GM12864 (cell line): ENCODE measurements at places on chromosomes 13 and 19.

GRCh38 chr13:48448285-48448958 lies 35.5 kb upstream of the LPAR6 start:
- no peak for DNase-seq

DNA sequence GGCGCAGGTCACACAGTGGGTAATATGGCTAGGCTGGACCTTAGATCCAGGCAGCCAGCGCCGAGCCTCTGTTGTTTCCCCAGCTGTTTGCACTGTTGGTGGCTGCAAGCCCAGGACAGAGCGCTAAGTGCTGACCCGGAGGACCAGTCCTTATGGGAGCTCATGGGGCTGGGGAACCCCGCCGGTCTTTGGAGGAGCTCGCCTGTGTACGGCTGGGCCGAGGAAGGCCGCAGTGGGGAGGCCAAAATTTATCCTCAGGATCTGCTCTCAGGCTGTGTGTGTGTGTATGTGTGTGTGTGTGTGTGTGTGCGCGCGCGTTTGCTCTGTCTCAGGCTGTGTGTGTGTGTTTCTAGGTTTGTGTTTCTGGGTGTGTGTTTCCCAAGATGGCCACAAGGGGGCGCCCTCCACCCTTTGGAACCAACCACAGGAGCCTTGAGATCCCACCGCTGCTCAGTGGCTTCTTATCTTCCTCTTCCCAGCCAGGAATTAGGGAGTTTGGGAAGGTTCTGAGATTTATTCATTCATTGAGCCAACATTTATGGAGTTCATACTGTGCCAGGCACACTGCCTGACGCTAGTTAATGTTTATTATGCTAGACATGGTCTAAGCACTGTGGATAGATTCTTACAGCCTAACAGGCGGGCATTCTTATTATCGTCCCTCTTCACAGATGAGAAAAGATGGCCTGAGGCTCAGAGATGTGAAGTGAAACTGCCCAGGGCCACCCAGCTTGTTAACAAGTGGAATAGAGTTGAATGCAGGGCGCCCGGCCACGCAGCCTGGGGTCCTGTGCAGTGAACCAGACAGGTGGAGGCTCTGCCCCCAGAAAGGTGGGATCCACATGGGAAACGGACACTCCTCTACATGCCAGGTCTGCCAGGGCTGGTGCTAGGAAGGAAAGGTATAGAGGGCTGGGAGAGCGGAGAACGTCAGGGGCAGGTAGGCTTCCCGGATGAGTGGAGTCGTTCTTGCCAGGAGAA lies 13.0 kb downstream of the PGLYRP1 start:
- DNase-seq: no peak

- no peak for DNase-seq
These were observed 36.8 kb downstream of the NFIX start for GRCh38 chr19:13031917-13032623.

DNA sequence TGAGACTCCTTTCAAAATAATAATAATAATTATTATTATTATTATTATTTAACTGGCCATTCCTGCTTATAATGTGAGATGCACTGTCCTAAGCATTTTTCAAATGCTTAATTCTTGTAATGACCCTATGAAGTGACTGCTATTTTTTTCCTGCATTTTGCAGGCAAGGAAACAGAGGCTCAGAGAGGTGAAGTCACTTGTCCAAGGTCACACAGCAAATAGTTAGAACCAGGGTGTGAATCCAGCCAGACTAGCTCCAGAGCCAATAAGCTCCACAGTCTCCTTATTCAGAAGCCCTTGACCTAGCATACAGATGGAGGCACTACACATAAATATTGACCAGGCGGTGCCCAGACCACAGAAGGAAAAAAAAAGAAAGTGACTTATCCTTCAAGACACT lies 77.5 kb upstream of the CACNA1A start:
- no peak for DNase-seq

DNA sequence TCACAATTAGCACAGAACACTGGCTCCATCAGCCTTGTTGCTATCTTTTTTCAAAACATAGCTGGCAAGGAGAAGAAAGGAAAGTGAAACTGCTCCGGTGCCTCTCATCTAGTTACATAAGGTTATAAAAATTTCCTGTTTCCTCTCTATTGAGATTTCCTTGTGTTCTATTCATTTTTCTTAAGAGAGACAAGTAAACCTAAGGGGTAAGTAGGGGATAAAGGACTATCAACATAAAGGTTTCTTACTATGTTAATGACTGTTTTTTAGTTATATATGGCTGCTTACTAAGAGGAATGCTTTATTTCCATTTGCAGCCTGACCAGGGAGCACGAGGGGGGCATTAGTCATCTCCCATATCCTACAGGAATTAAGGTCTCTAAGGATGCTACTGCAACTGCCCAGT lies 73.2 kb upstream of the MLNR start:
- DNase-seq: no peak

GRCh38 chr13:75071796-75072195 lies 410.2 kb downstream of the TBC1D4 start:
- DNase-seq: no peak

DNA sequence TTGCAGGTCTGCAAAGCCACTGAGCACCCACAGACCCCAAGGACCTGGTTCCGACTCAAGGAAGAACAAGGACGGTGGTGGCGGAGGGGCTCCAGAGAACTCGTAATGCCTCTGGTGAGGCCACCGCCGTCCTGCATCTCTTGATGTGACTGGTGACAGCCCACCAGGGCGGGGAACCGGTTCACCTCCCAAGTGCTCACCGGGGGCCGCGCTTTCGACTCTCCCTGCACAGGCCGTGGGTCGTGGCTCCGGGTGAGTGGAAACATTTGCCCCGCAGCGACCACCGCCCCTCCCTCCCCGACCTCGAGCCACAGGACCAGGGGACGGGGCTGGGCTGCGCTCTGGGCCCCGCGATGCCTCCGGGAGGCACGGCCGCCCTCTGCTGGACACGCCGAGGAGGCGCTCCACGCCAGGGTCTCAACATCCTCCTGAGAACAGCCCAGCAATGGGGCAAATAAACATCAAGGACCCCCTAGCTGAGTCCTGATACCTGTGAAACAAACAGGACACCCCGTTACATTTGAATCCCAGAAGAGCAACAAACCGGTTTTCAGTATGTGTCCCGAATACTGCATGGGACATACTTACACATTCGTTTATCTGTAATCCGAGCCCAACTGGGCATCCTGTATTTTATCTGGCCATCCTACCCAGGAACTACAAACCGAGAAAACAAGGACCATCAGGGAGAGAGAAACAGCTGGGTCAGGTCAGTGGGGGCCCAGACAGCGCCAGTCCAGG lies 3.9 kb upstream of the PLPP2 start:
- DNase-seq: no peak

DNA sequence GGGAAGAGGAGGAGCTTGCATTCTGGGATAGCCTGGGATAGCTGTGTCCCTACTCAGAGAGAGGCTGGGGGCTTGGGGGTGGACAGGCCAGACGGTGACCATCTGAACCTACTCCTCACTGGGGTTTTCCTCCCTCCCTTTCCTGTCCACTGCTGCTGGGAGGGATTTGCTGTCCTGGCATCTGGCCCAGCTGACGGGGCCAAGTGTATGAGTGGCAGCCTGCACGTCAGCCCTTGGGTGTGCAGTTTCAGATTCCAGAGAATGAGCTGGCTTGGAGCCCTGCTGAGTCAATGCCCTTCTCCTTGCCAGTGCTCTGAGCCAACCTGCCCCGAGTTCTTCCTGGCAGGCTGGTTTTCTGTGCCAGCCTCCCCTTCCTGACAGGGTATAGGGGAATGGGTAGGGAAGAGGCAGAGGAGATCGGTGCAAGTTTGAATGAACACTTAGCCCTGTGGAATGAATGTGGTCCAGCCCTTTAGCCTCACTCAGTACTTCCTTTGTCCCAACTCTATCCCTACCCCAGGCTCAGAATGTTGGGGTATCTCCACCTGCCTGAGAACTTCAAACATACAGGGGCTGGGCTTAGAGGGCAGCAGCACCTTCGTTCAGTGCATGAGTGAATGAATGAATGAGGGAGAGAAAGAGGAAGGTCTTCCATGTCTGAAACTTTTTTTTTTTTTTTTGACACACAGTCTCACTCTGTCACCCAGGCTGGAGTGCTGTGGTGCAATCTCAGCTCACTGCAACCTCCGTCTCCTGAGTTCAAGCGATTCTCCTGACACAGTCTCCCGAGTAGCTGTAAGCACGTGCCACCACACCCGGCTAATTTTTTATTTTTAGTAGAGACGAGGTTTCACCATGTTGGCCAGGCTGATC lies 1.8 kb upstream of the ANGPTL4 start:
- DNase-seq: no peak

DNA sequence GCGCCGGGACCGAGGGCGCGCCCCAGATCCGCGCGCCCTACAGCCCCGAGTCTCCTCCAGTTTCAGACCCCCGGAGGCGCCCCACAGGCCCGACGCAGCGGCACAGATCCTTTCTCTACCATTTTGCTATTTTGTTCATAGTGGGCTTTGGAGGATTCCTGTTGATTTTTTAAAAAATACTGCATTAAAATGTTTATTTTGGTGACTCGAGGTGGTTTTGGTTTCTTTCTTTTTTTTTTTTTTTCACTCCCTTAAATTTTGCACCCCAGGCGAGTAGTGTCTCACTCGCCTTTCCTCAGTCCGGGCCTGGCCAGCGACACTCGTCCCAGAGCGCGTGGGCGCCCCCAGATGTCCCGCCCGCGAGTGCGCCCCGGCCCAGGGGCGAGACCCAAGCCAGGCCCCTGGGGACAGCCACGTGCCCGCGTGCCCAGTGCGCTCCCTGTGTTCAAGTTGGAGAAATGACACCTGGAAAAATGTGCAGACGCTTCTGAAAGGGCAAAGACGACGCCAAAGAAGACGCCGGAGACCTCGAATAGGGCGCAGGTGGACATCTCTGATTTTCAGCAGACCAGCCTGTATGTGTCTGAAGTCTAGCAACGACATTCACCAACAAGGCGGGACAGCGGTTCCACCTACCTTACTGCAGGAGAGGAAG lies 471 bp upstream of the INSR start:
- no peak for DNase-seq

DNA sequence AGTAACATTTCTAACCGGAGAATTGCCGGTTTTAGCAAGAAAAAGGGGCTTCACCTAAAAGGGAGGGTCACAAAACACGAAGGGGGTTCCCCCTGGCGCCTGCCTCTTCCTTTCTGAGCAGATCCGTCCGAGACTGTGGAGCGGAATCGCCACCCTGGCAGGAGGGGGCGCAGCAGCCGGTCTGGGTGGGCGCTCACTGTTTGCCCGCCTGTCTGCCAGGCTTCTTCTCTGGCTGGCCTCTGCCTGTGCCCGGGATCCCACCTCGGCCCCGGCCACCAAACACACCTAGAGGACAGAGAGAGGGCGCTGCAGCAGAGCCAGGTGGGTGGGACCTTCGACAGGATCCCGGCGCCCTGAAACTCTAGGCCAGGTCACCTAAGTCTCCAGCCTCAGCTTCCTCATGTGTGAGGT lies 15.6 kb downstream of the LSM4 start:
- no peak for DNase-seq

GRCh38 chr19:18430417-18431144 lies 7.4 kb downstream of the ISYNA1 start:
- DNase-seq: no peak

DNA sequence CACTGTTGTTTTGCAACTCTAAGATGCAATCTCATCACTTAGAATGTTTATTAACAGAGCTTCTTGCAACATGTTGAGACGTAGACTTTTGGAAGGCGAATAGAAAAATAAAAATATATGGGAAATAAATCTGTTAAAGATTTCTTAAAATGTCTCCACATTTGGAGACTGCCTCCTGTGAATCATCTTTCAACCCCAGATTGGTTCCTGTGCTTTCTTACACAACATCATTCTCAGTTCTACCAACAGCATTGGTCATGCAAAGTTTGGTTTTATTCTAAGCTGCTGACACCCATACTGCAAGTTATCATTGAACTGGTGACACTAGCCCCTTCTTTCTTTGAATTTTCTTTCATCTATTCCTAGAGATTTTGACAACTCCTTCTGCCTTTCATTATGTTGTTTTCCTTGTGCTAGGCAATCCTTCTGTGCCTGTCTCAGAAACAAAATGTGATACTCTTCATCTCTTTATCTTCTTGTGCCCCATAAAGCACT lies 1.6 kb upstream of the IGFL3 start:
- no peak for DNase-seq

- DNase-seq: no peak
These were observed 114.6 kb downstream of the KDM4B start for GRCh38 chr19:5083547-5083965.

DNA sequence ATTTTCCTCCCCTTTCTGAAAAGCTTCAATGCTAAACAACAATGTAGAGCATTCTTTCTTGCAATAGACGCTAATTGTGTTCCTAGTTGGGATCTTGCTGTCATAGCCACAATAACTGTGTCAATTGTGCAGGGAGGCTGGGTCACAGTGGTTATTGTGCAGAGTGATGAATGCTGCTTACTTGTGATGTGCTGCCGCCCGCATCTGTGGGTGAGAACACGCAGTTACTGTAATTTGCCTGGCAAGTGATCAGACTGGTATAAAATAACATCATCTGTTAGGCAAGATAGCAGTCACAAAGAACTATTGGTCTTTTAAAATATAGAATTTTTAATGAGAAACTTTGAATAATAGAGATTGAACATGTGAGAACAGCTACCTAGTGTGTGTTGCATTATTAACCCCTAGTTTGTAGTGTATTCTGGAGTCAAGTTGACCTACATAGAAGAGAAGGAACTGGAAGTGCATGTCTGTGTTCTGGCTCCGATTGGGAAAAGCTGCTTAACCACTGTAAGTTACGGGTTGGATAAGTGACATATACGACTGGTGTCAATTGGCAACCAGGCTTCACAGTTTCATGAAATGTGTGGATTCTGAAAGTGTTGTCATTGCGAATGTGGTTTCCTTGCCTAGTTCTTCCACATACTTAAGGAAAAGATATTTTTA lies 43.6 kb downstream of the SLAIN1 start:
- DNase-seq: no peak

DNA sequence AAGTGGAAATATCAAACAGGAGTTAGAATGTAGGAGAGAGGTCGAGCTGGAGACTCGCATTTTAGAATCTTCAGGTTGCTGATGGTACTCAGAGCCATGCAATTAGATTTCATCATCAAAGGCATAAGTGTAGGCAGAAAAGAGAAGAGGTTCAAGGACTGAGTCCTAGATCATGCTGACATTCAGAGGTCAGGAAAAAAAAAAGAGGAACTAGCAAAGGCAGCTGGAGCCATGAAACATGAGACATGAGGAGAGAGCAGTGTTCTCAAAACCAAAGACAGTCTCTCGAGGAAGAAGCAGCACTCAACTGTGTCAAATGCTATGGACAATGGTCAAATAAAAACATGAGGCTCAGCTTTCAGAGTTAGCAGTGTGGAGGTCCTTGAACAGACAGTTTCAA lies 12.4 kb upstream of the TPP2 start:
- no peak for DNase-seq

- no peak for DNase-seq
These were observed 21.2 kb downstream of the C2CD4C start for GRCh38 chr19:387777-388176.

GRCh38 chr13:51981355-51981754 lies 29.9 kb downstream of the ATP7B start:
- no peak for DNase-seq

- DNase-seq: peak; percentile 82
These were observed 107.5 kb downstream of the KLF12 start for GRCh38 chr13:74026753-74027152.

- no peak for DNase-seq
These were observed 27.1 kb upstream of the SLC7A9 start for GRCh38 chr19:32896516-32897214.

- no peak for DNase-seq
These were observed 2.3 kb downstream of the ZNF780A start for GRCh38 chr19:40088299-40089047.

- DNase-seq: no peak
These were observed 46.3 kb downstream of the IRS2 start for GRCh38 chr13:109740121-109740520.

GRCh38 chr13:84741253-84741652 lies 859.0 kb upstream of the SLITRK1 start:
- DNase-seq: no peak
